Fibroblast of skin of scalp (primary cell): ENCODE measurements at places on chromosomes 13 and 19.

DNA sequence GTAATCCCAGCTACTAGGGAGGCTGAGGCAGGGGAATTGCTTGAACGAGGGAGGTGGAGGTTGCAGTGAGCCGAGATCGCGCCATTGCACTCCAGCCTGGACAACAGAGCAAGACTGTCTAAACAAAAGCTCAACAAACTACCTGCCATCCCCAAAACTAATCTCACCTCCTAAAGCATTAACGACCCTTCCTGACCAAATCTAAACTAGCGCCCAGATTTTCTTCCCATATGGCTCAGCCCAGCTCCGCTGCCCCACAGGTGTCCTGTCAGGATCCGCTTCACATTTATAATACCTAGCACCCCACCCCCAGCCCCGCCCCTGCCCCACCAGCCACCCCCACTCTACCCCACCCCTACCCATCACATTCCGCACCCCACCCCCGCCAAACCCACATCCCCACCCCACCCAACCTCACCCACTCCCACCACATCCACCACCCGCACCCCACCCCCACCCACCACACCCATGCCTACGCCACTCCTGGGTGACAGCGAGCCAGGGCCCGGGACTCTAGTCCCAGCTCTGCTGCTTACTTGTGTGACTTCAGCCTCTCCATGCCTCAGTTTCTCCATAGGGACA is 599 bp downstream of the C19orf12 start:
- DNase-seq: no peak

DNA sequence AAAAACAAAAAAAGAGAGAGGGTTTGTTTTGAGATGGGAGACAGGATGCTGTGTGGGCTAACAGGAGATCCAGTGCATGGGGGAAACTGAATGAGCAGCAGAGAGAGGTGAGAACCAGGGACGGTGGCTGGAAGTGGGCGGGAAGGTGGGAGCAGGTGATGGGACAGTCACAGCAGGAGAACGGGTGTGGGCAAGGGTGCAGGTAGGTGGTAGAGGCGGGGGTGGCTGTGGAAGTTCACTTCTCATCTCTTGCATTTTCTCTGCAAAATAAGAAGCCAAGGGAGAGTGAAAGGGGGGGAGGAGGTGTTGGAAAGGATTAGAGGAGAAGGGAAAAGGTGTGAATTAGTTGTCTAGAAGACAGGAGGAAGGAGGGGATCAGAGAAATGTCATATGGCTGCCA is 21.9 kb downstream of the FBXO17 start:
- DNase-seq: no peak

DNA sequence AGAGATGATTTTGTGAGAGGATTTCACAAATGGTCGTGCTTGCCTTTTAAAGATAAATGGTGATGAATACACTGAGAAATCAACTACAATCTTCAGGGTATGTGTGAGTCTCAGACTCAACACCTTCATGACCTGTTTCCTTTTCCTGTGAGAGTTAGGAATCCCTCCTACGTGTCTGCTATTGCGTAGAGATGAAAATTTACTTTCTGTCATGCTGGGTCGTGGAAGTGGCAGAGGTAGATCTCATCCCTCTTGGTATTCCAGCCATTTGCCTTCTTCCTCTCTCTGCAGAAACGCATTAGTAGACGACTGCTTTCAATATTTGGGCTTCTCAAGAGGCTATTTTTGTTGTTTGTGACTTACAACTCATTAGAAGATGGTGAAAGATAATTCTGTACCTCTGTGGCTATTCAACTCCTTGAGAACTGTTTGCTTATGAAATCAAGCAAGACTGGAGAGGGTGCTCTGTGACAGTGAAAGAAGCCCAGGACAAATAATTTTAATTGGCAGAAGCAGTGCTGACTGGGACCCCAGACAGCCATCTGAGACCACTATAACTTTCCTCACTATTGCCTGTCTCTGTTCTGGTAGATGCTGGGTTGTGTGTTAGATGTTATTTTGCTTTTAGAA is 233.1 kb downstream of the LACC1 start:
- DNase-seq: no peak

DNA sequence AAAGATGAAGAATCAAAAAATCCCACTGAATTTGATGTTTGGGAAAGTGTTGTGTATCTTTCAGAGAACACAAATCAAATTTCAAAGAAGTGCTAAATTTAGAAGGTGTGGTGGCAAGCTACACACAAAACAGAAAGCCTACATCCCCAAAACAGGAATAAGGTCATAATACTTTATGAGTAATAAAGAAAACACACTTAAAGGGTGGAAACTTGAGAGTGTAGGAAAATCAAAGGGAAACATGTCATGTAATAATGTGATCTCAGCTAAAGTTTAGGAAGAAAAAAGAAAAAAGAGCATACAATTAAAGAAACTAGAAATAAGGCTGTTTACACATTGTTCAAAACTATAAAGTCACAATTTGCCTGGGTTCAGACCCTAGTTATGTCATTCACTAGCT is 668.7 kb downstream of the PCDH17 start:
- no peak for DNase-seq

- peak; percentile 69 for DNase-seq
These were observed 6.0 kb downstream of the SYCE2 start for GRCh38 chr19:12913011-12913561.

- peak; percentile 73 for DNase-seq
These were observed 110.8 kb downstream of the DLEU7 start for GRCh38 chr13:50732712-50733111.

DNA sequence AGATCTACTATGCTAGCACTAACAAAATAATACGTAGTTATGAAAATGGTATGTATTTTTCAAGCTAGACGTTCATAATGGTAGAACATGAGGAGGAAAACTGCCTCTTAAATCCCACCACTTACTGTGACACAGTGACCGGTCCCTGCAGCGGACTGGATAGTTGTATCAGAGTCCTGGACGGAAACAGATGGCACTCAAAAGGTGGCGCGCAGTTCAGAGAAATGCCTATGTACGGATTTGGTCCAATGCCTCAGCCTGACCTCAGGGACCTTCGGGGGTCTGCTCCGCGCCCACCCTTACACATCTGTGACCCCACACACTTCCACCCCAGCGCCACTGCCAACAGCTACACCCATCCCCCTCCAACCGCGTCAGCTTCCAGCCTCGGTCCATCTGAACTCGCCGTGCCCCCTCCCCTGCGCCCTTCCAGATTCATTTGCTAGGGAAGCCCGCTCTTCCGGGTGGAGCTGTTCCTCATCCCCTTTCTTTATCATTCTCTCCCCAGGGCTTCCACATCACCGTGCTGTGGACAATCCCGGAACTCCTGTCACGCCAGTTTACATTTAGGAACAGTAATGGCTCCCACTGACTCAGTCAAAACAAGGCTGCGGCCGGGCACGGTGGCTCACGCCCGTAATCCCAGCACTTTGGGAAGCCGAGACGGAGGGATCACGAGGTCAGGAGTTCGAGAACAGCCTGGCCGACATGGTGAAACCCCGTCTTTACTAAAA is 792 bp upstream of the LENG8 start:
- DNase-seq: peak; percentile 60

DNA sequence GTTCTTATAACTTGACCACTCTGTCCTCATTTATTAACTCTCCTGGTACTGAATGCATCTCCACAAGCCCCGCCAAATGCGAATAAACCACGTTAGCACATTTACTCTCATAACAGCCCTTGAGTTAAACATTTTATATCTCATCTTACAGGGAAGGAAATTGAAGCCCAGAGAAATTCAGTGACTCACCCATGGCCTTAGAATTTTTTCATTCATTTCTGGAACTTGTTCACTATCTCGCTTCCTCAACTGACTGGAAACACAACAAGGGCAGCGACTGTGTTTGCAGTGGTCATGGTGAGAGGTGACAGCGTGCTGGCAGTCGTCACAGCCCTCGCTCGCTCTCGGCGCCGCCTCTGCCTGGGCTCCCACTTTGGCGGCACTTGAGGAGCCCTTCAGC is 39.5 kb downstream of the SERP2 start:
- DNase-seq: no peak

DNA sequence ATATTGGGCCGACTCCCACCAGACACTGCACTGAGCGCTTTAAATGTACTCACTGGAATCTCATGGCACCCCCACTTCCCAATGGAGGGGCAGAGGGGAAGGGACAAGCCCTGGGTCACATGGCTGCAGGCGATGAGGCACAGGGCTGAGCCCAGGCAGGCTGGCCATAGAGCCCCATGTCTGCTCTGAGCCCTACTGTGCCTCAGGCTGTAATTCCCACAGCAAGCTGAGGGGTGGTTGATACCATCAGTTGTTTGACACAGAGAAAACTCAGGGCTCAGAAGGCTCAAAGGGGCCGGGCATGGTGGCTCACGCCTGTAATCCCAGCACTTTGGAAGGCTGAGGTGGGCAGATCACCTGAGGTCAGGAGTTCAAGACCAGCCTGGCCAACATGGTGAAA is 25.1 kb downstream of the RFX1 start:
- no peak for DNase-seq

DNA sequence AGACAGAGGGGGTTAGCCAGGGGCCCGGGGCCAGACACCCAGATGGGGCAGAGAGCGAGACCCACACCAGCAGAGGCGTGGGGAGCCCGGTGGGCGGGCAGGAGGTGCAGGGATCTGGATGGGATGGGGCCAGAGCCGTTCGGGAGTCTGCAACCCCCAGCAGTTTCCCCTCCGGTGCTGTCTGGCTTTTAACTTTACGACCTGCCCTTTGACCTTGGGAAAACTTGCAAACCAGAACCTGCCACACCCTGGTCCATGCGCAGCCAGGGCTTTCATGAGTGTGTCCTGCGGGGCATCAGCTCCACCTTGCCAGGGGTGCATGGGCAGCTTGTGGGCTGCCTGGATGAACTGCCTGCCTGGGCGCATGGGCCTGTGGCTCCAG is 9.8 kb downstream of the JOSD2 start:
- DNase-seq: no peak

DNA sequence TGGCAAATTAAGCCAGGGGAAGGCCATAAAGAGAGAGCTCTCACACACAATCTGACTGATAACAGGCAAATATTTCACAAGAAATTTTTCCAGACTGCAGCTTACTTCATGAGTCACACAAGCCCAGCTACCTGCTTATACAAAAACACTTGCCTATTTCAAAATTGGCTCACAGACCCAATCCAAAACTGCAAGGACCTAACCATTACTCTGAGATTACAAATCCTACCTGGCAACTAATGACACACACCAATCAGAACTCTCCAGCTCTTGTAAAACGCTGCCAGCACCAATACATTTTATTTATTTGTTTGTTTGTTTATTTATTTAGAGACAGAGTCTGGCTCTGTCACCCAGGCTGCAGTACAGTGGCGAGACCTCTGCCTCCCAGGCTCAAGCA is 18.1 kb upstream of the ZFP82 start:
- no peak for DNase-seq

GRCh38 chr19:43643326-43643725 is 3.7 kb upstream of the CADM4 start:
- DNase-seq: no peak

DNA sequence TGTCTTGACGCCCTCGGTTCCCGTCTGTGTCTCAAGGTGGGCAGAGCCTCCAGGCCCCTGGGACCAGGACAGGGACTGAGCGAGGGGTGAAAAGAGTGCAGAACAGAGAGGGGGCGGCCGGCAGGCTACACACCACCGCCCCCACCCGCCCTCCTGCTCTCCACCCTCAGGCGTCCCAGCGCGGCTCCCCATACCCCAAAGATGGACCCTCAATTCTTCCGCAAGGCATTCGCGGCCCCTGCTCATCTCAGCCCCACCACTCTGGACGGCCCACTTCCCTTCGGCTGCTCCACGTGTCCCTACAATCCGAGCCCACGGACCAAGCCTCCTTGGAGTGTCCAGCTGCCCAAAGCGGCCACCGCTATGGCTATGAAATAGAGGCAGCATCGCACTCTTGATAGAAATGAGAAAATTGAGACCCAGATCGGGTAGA is 1.8 kb downstream of the KLF16 start:
- DNase-seq: no peak

DNA sequence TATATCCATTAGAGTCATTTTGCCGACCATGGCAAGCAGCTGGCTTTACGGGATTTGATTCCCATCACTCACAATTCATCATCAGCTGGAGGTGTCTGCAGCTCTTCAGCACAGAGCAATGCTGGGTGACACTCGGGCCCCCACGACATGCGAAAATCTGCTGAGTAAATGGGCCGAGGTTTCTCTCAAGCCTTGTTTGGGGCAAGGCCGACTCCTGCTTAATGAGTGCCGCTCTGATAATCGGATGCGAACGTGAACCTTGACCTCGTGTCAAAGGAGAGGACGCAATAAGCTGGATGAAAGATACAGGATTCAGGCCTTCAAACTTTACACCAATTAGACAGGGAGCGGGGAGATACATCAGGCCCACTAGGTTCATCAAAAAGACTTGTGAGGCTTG is 65.2 kb downstream of the GGACT start:
- DNase-seq: no peak

- no peak for DNase-seq
These were observed 45.9 kb downstream of the SPTBN4 start for GRCh38 chr19:40512473-40513344.

DNA sequence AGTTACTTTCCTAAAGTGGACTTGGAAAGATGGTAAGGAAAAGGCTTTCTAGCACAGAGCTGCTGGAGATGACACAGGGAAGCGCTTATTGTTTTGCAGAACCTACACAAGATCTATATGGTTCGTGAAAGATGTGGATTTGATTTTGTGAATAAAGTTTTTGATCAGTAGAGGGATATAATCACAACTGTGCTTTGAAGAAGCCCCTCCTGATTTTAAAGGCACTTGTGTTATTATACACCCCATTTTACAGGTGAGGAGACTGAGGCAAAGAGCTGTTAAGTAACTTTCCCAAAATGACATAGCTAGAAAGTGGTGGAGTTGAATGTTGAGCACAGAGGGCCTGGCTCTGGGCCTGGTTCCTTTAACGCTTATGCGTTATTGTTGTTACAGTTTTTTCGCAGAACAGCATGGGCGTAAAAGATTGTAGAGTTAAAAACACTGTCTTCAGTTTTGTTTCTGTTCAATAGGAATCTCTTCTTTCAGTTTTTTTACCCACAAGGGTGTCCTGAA is 1.4 kb downstream of the TDRD3 start:
- no peak for DNase-seq

DNA sequence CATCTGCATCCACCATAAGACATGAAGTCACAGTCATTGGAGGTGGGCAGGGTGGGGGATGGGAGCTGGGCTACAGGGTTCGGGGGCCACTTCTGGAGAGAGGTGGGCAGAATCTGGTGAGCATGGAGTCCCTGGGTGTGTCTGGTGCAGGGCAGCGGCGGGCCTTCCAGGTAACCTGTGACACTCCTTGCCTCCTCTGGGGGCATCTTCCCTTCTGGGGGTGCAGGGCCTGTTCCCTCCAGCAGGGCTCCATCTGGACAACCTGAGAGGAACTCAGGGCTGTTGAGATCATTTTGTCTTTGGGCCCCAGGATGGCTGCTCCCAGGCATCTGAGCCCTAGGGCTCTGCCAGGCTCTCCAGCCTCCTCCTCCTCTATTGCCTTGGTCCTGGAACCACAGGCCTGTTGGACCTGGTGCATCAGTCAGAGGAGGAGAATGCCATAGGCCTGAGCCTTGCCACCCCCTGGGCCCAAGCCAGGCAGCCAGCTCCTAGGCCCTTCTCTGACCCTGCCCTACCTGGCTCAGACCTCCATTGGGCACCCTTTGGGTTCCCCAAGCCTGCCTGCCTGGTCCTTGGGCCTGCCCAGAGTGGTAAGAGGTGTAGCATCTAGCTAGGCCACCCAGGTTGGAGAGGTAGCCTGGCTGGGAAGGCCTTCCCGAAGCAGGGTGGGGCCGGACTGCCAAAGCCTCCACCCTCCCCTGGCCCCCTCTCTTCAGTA is 13.4 kb downstream of the LYL1 start:
- DNase-seq: no peak
